ENCODE measurements at places on chromosomes 2 and 18.

- DNase-seq: no peak
Measured at GRCh38 chr2:23675506-23675905, 251.4 kb downstream of the ATAD2B start.

DNA sequence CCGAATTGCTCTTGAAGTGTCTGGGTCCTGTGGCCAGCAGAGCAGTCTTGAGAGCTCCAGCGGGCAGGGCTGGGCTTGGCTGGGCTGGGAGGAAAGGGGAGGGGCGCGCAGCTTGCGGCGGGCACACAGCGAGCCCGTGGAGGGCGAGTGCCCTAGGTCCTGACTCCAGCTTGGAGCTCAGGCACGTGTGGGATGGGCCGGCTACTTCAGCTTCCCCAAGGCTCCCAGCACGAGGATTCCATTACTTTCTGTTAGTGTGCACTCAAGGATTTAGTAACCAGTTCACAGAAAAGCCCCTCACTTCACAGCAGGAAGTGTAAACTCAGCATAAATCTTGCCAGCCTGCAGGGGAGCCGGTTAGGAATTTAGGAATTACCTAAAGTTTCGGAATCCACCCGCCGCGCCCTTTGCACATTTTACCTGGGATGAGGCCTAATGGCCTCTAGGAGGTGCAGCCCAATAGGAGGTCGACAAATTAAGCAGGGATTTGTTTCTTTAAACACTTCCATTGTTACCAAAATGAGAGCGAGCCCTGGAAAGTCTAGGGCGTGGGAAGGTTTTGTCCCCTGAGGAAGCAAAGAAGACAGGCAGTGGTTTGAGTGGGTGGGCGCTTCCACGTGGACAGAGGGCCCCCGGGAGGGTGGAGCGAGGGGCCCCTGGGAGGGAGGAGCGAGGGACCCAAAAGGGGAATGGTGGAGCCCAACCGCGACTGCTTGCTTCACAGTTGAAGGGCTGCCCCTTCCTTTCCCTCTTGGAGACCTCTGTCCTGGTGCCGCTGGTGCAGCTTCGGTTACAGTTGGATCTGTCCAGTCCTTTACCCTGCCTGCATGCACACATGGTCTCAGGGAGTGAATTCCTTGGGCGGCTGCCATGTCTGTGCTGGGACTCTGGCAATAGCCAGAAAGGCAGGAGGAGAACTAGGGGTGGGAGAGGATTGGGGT is 93.3 kb downstream of the CTAGE1 start:
- DNase-seq: peak; percentile 5

- DNase-seq: peak; percentile 94
Measured at GRCh38 chr2:65382776-65383357, 49.5 kb downstream of the SPRED2 start.

- no peak for DNase-seq
Measured at GRCh38 chr2:100960688-100961087, 41.4 kb upstream of the RPL31 start.

DNA sequence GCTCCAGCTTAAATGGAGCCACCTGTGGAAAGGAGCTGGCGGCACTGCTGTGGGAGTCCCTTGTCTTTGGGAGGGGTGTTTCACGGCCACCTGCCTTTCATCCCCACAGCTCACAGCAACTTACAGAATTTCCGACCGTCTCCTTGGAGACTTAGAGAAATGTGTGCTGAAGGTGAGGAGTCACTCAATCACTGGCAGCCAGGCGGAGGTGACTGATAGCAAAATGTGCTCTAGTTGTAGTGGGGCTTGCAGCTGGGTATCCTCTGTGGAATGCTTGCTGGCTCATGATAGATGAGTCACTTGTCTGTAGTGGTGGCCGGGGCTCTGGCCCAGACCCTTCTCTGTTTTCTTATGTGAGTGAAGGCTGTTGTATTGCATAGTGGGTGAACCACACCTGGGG is 110.7 kb downstream of the SH3RF3 start:
- DNase-seq: no peak

GRCh38 chr18:74261053-74261713 is 30.6 kb downstream of the CYB5A start:
- no peak for DNase-seq

GRCh38 chr2:31384771-31385276 is 29.7 kb downstream of the XDH start:
- no peak for DNase-seq

DNA sequence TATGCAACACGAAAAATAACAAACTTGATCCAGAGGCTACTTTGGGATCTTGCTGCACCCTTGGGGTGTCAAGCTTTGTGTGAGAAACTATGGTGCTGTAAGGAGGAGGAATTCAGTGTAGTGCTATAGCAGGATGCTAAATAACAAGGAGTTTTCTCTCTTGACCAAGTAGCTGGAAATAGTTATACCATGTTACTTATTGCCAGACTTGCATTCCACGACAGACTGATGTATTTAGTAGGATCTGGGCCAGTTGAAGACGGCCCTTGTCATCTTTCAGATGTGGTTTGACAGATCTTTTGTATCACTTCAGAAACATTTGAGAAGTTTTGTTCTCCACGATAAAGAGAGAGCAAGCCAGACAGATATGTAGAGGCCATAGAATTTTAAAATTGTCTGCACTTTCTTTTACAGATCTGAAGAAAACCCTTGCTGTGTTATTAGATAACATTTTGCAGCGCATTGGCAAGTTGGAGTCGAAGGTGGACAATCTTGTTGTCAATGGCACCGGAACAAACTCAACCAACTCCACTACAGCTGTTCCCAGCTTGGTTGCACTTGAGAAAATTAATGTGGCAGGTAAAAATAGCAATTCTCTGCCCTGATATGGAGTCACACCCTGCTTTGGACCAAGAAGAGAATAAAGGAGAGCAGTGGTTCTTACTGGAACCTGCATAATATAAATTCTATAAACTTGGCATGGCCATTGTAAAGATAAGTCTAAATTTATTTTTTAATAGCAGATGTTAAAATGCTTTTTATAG is 16.3 kb downstream of the MGAT5 start:
- no peak for DNase-seq

DNA sequence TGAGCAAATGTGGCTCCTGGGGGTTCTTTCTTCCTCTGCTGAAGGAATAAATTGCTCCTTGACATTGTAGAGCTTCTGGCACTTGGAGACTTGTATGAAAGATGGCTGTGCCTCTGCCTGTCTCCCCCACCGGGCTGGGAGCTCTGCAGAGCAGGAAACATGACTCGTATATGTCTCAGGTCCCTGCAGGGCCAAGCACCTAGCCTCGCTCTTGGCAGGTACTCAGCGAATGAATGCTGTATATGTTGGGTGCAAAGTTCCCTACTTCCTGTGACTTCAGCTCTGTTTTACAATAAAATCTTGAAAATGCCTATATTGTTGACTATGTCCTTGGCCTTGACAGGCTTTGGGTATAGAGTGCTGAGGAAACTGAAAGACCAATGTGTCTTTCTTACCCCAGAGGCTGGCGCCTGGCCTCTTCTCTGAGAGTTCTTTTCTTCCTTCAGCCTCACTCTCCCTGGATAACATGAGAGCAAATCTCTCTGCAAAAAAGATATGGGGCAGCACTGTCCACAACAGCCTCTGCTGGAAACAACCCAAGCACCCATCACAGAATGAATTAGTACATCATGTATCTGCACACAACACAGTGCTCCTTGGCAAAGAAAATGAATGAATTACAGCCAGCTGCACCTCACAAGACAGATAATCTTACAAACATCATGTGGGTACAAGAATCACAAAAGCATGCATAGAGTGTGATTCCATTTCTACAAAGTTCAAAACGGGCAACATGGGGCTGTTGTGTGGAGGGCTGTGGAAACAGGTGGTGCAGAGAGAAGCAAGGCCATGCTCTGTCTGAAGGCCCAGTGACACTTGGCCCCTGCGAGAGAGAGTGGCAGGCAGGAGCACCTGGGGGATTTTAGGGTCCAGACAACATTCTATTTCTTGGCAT is 6.6 kb downstream of the IL1RN start:
- no peak for DNase-seq

- DNase-seq: no peak
Measured at GRCh38 chr2:25701801-25702200, 28.4 kb upstream of the DTNB start.

DNA sequence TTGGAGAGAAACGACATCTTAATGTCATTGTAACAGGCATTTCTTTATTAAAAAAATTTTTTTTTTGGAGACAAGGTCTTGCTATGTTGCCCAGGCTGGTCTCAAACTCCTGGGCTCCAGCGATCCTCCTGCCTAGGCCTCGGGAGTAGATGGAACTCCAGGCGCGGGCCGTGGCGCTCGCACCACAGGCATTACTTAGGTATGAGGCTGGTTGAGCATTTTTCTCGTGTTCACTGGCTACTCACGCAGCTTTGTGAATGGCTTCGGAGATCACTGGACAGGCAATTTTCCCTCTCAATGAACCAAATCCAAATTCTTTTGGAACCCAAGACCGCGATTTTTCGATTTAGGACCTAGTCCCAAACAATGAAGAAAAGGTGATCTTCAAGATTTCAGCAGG is 795 bp upstream of the TCF7L1 start:
- DNase-seq: no peak

DNA sequence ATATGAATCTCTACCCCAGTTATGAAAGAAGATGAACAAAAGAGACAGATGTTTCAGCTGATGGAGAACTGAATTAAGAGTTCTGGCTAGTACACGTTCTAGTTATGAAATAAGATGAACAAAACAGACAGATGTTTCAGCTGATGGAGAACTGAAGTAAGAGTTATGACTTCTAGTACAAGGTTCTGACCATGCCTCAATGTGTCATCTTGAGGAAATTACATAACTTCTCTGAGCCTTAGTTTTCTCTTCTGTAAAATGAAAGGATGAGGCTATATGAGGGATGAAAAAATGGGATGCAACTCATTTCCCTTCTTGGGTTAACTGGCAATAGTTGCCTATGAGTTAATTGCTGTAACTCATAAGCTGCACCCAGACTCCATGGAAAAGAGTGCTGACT is 92.9 kb upstream of the WDR75 start:
- no peak for DNase-seq

GRCh38 chr2:188000189-188000588 is 291.5 kb upstream of the GULP1 start:
- DNase-seq: no peak

- no peak for DNase-seq
Measured at GRCh38 chr2:69138793-69139459, 125.9 kb downstream of the ANTXR1 start.

- DNase-seq: no peak
Measured at GRCh38 chr2:54939446-54940118, 110.7 kb downstream of the RTN4 start.

DNA sequence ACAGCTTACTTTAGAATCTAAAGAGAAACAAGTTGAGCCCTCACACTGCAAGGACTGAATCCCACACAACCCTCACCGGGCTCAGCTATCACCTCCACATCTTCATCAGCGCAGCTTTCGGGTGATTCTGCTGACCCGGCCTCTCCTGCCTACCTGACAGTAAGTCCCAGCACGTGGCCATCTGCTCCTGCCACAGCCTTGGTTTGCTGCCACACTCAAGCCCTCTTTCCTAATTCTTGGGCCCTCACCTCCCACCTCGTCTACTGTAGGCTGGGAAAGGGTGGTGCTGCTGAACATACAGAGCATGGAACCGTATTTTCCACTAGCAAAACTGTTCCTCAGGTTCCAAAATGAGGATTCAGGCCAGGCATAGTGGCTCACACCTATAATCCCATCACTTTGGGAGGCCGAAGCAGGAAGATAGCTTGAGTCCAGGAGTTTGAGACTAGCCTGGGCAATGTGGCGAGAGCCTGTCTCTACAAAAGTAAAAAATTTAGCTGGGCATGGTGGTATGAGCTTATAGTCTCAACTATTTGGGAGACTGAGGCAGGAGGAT is 55.3 kb upstream of the HAAO start:
- no peak for DNase-seq

DNA sequence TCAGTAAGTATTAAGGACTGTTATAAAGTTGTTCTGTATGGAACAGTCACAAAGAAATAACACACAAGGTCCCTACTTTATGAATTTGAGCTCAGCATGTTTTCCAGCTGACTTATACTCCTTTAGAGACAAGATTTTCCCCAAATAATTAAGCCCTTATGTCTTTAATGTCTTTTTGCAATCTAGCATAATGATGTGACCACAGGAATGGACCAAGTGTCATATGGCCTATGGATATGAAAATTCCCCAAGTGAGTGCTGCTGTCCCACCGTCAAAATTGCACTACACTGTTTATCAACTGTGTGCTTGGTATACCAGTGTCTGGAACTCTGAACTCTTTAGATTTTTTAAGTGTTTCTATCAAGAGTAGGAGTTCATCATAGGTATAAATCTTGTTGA is 369.6 kb downstream of the PID1 start:
- no peak for DNase-seq

Measured in stimulated activated CD4-positive, alpha-beta T cell treated with anti-CD3 and anti-CD28 coated beads, Interleukin-15, amount 100 ng/mL, for 24 hours (primary cell).